ENCODE measurements at places on chromosomes 2 and 18.

DNA sequence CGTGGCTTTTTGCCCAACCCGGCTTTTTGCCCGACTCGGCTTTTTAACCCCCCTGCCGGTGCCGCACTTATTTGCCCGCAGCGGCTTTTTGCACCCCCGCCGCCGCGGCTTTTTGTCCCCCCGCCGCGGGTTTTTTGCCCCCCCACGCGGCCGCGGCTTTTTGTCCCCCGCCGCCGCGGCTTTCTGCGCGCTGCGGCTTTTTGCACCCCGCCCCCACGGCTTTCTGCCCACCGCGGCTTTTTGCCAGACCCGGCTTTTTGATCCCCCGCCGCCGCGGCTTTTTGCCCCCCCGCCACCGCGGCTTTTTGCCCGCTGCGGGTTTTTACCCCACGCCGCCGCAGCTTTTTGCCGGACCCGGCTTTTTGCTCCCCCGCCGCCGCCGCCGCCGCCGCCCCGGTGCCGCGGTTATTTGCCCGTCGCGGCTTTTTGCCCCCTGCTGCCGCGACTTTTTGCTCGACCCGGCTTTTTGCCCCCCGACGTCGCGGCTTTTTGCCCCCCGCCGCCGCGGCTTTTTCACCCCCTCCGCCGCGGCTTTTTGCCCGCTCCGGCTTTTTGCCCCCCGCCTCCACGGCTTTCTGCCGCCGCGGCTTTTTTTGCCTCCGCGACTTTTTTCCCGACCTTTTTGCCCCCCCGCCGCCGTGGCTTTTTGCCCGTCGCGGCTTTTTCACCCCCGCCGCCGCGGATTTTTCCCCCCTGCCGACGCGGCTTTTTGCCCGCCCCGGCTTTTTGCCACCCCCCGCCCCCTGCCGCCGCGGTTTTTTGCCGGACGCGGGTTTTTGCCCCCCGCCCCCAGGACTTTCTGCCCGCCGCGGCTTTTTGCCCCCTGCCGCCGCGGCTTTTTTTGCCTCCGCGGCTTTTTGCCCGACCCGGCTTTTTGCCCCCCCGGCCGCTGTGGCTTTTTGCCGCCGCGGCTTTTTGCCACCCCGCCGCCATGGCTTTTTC, 2786.5 kb downstream of the RPIA start:
- peak; percentile 13 for DNase-seq

DNA sequence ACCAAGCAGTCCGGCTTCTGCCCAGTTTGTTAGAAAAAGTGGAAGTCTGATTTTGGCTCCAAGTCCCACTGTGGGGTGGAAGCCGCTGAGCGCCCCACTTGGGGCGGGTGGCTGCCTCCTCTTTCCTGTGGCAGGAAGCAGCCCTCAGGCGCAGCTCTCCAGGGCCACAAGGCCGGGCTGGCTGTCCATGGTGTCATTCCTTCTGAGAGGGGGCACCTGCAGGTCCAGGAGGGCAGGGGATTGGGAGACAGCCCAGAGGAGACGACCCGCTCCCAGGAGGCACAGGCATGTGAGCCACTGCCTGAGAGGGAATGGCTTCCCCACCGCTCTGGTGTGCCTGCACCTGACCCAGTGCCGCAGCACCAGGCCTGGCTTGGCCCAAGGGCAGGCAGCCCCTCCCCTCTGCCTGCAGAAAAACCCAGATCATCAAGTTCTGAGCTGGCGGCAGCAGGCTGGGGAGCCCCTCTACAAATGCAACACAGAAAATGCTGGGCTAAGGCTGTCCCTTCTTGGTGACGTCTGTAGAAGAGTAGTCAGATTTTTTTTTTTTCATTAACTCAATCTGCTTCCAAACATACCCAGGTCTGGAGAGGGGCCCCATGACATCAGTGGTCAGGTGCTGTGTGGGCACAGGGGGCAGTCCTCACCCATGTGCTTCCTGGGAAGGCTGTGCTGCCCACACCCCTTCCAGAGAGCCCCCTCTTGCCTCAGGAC, 38.4 kb downstream of the HS6ST1 start:
- DNase-seq = no peak

DNA sequence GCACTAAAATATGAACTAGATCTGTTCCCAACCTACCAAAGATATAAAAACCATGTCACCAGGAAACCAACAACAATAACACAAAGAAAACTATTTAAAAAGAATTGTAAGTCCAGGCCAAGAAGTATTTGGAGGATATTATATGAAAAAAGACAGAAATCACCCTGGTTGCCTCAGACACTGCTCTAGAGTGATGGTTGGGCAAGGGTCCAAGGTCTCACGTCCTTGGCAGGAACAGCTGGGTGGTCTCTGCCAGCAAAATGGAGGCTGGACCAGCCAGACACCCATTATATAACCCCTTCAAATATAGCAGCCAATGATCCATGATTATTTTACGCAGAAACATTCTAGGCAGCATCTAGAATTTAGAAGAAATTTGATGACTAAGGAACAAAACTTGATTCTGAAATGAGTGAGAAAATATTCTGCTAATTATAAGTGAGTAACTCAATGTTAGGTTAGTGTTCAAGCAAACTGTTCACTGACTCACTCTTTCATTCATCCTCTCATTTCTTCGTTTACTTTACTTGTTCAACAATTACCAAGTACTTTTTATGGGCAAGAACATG, 35.4 kb downstream of the MRPL35 start:
- DNase-seq = no peak

- no peak for DNase-seq
Measured at GRCh38 chr2:201735486-201735885, 37.0 kb upstream of the MPP4 start.

DNA sequence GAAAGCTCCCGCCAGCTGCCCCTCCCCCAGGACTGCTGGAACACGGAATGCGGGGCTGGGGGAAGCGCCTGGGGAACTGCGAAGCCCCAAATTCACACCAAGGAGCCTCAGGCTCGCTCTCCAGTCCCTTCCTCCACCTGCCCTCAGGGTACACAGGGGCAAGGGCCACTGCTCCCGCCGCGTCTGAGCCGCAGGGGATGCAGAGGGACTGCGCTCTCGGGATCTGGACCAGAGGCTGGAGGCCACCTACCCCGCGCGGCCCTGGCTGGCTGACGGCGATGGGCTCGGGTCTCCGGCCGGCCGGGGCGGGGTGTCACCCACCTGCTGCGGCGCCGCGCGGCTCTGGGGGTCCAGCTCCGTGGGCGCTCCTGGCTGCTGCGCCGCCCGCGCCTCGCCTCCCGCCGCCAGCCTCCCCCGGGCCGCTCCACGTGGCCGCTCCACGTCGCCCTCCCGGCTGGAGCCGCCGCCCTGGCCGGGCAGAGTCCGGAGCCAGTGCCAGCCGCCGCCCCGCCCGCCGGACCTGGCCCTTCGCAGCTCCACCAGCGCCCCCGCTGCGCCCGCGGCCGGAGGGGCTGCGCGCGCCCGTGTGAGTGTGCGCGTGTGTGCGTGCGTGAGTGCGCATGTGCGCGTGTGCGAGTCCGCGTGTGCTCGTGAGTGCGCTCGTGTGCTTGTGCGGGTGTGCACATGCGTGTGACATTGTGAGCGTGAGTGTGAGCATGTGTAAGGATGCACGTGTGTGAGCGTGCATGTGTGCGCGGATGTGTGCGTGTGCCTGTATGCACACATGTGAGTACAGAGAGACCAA, at the start of gene CGREF1:
TSS of gene CGREF1 (minus strand) at position 604 of the 805 bp plus-strand sequence. CDS start 14,762 bp downstream, outside the sequence.
- DNase-seq = no peak

DNA sequence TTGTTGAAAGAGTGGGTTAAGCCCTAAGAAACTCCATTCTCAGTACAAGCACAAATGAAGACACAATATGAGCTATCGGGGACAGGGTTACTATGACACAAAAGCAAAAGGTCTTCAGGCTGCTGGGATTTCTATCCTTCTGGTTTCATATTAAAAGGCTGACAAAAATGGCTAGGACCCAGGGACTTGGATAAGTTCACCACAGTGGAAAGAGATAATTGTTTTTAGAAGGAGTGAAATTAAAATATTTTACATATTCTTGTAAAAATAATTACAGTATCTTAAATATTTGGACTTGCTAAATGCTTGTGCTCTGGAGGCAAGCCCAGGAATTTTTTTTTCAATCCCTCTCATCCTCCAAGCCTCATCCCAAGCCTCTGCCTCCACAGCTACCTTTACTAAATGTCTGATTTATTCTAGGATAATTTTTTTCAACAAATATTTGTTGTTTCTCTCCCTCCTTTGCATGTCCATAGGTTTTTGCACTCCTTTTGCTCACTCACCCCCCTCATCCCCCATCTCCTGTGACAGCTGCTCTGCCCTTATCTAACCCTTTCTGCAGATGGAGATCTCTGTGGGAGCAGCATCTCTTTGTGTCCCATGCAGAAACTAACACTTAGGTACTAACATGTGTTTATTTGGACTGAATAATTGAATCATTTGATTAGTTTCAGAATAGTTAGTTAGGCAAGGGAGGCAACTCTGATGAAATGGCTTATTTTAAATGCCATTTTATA, 47.8 kb upstream of the NABP1 start:
- DNase-seq = no peak

GRCh38 chr18:40079786-40080185, 1875.2 kb upstream of the PIK3C3 start:
- DNase-seq = no peak

GRCh38 chr2:30164131-30164925, 17.5 kb downstream of the YPEL5 start:
- no peak for DNase-seq

GRCh38 chr2:68594041-68594440, 49.3 kb upstream of the PROKR1 start:
- no peak for DNase-seq

DNA sequence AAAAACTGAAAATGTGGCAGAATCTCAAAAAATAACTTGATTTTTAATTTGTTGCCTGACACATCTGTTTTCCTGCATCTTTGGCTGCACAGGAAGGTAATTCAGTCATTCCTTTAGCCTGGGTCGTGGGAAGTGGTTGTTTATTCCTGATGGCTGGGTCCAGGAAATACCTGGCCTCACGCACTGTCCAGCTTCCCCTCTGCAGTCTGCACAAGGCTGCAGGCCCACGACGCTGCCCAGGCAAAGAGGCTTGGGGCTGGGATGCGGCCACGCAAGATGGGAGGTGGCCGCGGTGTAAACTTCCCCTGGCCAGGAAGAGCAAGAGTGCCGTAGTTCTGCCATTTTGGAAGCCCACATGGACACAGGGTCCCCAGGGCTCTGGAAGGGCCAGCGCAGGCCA, 28.2 kb downstream of the TSHZ1 start:
- no peak for DNase-seq

DNA sequence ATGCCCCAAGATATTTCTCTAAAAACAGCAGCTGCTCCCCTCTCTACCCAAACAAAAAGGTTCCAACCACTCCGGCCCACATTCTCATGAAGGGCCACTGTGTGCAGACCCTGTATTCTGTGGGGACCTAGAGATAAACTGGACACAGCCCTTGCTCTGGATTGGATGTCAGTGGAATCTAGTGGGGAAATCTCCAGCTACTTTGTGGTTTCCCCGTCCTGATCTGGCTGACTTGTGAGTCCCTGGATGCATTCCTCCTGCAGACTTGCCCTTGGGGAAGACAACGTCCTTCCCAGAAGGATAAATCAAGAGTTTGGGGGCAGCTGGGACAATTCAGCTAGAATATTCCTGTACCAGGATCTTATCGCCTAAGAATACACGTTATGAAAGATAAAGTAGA, 151.1 kb downstream of the FSHR start:
- no peak for DNase-seq

GRCh38 chr2:48768669-48769068, 13.1 kb upstream of the LHCGR start:
- no peak for DNase-seq

GRCh38 chr18:8721094-8721669, 15.8 kb downstream of the MTCL1 start:
- no peak for DNase-seq

GRCh38 chr2:98070081-98070480, 16.9 kb upstream of the VWA3B start:
- no peak for DNase-seq

GRCh38 chr18:63043516-63043915, 276.1 kb downstream of the BCL2 start:
- no peak for DNase-seq

GRCh38 chr2:126586317-126586716, 69.6 kb upstream of the GYPC start:
- DNase-seq = no peak

GRCh38 chr2:187354661-187355060, 93.4 kb downstream of the CALCRL start:
- no peak for DNase-seq

DNA sequence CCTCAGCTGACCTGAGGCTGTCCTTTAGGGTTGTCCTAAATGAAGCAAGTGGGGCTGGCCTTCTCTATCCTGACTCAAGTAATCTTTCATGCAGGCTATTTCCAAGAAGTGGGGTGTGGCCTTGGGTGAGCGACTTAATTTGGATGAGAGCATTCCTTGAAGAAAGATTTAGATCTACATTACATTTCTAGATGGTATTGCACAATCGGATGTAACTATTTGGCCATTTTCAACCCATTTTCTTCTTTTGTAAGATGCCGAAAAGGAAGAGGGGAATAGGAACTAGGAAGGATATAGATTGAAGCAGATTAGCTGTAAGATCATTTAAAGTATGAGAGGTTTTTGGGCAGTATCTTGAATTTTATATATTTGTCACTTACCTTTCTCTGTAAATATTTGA, 746.3 kb downstream of the MBD2 start:
- DNase-seq = no peak

DNA sequence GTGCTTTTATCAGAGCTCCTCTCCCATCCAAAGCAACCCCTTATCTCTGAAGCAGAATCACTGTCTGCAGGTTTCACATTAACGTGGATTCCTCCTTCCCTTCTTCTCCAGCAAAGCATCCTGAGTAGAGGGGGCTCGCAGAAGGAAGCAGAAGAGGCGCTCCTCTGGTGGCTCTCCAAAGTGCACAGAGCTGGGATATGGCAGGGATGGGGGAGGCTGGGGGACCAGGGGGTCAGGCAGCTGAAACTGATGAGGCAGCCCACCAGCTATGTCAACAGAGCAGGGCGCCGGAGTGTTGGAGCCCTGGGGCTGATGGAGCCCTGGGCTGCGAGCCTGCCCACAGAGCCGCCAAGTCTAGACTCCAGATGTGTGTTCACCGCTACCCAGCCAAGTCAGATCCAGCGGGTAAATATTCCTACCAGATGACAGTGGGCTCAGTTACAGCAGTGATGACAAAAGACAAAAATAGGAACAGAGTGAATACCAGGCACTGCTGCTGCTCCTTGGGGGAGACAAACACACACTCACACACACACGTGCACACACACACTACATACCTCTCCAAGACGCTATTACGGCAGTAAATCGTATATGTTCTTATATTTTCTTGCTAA, 678.3 kb upstream of the ID2 start:
- no peak for DNase-seq

Measured in CD4-positive, alpha-beta T cell treated with Interleukin-15 for 4 hours (primary cell).